ENCODE measurements at places on chromosomes 1 and 21.
A peak's percentile ranks its signal among the peaks of the same experiment; 100 is the strongest.

DNA sequence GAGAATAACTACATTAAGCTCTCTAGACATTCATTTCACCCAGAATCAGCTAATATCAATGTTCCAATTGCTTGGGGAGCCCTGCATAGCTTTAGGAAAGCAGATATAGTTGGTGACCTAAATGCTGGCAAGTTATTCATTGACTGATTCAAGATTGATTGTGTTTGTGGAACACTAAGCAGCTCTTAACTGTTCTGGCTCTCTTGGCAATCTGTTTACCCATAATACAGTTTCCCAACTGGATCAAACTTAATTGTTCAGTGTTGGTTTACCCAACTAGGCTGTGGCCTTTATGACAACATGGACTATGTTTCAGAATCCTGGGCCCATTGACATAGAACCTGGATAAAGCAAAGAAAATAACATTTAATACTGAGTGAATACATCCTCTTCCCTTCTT lies 83.7 kb downstream of the NRDC start:
- DNase-seq = no peak

DNA sequence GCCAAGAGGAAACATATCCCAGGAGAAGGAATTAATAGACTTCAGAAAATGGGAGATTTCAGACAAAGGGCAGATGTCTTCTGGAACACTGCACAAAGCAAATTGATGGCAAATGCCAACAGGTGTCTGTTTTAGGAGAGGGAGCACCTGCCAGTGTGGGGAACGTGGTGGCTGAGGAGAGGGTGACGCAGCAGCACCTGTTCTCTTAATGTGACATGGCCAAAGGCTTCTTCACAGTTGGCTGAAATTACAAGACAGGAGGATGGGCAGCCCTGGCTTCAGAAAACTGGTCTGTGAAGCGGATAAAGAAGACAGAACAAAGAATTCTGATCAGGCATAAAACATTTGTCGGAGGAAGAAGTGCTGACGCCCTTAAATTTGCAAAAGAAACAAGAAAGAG lies 178.7 kb upstream of the RUNX1 start:
- DNase-seq = peak; percentile 64

- DNase-seq = no peak
Observed at GRCh38 chr1:116962987-116963639, 38.4 kb upstream of the CD101 start.

DNA sequence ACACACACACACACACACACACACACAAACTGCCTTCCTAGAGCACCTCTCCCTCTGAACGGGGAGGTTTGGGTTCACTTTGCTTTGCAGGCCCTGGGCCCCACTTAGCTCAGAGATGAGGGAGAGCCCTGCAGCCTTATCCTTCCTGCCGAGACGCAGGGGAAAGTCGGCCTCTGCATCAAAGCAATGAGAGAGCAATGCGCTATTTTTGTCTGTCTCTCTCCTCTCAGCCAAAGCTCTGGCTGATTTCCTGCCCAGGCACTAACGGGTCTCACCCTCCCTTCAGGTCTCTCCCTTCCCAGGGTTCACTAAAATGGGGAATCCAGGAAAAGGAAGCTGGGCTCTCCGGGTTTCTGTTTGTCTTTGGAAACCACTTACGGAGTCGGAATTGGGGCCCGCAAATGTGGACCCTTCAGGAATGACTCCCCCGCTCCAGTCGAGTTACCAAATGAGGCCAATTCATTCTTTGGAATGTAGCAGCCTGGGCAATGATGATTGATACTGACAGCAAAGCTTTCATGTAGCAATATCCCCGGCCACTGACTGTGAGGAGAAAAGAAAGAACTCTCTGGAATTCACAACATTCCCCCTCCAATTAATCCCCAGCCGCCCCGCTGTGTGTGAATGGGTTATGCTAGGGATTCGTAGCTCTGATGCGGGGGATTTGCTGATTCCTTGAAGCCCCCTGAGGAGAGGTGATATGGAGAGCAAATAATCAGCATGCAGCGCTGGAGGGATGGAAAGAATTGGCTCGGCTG lies 61.5 kb upstream of the WLS start:
- DNase-seq = no peak

GRCh38 chr1:65114322-65114721 lies 33.7 kb upstream of the AK4 start:
- DNase-seq = no peak

- no peak for DNase-seq
Observed at GRCh38 chr1:7384679-7385078, 386.4 kb upstream of the VAMP3 start.

- DNase-seq = no peak
Observed at GRCh38 chr1:6094801-6095505, 49.3 kb downstream of the KCNAB2 start.

GRCh38 chr1:232872738-232873137 lies 67.5 kb downstream of the MAP10 start:
- no peak for DNase-seq

- no peak for DNase-seq
Observed at GRCh38 chr1:59669752-59670312, 144.9 kb upstream of the HOOK1 start.

GRCh38 chr1:218779341-218780100 lies 394.2 kb upstream of the LYPLAL1 start:
- no peak for DNase-seq

- DNase-seq = peak; percentile 34
Observed at GRCh38 chr1:159055181-159055641, 21.4 kb downstream of the AIM2 start.

GRCh38 chr1:18486195-18486594 lies 5.5 kb downstream of the KLHDC7A start:
- no peak for DNase-seq

DNA sequence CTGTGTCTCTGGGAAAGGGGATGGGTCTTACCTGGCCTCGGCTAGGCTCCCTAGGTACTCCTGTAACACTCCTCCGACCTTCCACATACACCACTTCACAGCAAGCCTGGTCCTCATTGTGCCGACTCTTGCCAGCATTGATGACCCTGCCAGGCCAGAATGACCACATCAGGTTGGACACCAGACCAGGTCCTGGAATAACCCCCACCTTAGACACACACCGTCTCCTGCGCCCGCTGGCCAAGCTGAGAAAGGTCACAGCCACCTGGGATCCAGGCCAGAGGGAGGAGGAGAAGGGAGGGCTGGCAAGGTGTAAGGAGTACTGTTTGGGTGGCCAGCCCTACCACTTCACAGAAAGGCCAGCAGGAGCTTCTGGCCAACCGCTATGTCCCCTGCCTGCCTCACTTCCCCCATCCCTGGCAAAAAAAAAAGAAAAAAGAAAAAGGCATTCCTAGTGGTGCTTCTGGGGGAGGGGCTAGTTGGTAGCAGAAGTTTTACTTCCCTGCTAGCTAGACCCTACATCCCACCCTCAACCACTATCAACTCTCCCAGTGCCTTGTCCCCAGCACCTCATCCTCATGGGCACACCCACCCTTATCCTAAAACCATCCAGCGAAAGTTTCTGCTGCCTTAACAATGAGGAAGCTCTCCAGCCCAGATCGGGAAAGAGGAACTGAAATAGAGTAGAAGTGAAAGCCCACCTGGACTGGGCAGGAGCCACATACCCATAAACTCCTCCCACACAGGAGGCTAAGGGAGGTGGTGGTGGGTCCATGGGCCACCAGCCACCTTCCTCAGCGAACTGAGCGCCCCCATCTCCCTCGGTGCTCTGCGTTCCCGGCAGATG lies 1.4 kb downstream of the PPM1J start:
- DNase-seq = peak; percentile 85

DNA sequence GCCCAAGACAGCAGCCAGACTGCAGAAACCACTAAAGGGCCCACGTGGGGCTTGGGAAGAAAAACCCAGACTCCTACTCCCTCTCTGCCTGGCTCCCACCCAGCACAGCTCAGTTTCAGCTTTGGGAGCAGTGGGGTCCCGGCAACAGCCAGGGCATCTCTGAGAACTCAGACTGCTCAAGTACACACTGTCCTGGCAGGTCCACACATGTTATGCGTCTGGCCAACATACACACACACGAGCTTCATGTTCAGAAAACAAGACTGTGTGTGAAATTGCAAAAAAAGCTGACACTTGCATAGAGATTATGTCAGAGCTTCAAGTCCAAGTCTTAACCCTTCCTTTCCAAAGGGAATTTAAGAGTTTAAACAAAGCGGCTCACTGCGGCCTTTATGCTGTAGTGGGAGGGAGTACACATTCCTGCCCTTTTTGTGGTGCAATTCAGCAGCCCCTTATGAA lies 136.6 kb upstream of the CD34 start:
- no peak for DNase-seq

GRCh38 chr1:1331068-1331965 lies at the start of gene TAS1R3:
TSS of gene TAS1R3 (plus strand) at chr1:1331280. CDS start at chr1:1331346, 66 bp downstream.
- peak; percentile 53 for DNase-seq

DNA sequence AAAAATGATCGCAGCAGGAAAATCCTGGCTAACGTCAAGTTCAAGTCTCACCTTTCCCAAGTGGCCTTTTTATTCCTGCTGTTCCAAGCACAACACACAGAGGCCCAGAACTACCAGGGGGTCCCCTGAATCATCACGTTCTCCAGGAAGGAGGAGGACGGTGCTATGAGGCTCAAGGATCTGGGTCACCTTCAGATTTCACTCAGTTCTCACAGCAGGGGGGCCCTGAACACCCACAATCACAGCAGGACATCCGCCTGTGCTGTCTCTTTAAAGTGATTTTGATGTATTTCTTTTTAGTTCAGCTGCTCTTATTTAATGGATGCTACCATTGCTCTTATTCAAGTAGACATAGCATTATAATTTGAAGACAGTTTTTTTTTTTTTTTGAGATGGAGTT lies 173.4 kb downstream of the HUNK start:
- DNase-seq = no peak

DNA sequence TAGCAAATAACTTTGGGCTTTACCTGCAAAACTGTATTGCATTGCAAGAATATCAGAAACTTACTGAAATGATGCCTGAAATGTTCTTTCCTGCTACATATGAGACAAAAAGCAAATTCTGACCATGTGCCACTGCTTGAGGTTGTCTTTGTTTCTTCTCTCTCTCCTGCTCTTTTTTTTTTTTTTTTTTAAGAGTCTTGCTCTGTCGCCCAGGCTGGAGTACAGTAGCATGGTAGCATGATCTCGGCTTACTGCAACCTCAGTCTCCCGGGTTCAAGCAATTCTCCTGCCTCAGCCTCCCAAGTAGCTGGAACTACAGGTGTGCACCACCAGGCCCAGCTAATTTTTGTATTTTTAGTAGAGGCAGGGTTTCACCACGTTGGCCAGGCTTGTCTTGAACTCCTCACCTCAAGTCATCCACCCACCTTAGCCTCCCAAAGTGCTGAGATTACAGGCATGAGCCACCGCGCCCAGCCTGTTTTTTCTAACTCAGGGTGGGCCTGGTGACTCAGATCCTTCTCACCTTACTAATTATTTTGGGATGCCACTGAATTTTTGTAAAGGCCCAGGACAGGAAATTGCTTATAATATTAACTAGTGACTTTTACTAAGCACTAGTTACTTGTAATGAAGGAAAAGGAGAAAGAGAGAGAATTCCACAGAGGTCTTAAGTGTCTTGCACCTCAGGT lies 35.9 kb downstream of the DNASE2B start:
- no peak for DNase-seq

- no peak for DNase-seq
Observed at GRCh38 chr21:40797891-40798290, 49.1 kb downstream of the DSCAM start.
